T-helper 9 cell (primary cell): ENCODE measurements at places on chromosomes 3 and 15.

DNA sequence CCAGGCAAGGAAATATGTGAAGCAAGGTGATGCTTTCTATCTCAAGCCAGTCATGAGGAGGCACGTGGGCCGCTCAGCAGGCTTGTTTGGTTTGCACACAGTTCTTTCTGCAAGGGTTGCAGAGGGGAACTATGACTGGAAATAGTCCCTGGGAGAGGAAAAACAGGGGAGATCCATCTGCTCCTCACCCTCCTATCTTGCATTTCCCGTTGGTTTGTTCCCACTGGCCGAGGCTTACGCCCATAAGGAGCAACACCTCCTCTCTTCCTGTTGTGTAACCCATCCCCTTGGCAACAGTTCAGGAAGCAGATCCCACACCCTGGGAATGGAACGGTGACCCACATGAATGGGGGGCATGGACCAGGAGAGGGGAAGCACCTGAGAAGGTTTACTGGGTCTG lies 72.1 kb upstream of the MAGI1 start:
- no peak for DNase-seq

DNA sequence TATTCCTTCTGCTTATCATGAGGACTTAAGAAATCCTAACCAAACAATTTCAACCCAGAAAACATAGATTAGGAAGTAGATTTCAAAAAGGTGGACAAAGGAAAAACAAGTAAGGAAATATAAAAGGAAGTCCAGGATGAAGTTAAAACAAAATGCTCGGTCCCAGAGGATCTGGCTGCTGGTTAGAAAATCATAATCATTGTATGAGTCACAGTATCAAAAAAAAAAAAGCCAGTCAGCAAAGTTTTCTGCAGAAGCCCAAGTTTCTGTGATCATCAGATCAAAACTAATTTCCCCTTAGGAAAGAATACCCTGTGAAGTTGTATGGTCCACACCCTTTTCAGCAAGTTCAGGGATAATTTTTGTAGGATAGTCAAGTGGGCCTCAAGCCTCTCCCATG lies 43.0 kb upstream of the LRTM1 start:
- no peak for DNase-seq

- no peak for DNase-seq
Observed at GRCh38 chr3:72682936-72683452, 165.3 kb downstream of the SHQ1 start.

- DNase-seq: no peak
Observed at GRCh38 chr15:67820122-67820991, 5.0 kb upstream of the SKOR1 start.

DNA sequence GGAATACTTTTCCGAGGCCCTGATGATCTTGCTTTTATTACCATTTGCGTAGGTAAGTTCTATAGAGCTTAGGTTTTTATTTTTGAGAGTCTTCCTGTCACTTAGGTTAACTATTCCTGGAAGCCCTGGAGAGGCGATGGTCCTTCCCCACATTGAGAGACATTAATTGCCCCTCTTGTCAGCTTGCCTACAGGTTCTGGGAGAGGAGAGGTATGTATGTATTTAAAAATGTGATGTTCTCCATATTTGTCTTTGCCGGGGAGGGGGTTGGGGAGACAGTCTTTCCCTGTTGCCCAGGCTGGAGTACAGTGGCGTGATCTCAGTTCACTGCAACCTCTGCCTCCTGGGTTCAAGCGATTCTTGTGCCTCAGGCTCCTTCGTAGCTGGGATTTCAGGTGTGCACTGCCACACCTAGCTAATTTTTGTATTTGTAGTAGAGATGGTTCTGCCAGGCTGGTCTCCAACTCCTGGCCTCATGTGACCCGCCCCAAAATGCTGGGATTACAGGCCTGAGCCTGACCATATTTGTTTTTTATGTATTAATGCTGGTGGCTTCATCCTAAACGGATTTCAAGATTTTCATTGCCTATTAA lies 6.2 kb downstream of the RPSA start:
- no peak for DNase-seq

DNA sequence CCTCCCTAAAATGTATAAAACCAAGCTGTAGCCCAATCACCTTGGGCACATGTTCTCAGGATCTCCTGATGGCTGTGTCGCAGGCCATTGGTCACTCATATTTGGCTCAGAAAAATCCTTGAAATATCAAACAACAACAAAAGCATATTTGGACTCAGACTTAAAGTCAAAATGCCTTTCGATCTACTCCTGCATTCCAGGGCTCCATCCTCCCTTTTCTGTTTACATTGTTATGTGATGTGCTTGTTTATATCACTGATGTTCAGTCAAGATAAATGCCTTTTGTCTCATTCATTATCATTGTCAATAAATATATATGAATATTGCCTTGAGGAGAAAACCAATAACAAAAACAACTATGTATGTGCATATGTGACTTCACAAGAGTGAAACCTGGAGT lies 31.7 kb downstream of the HGD start:
- no peak for DNase-seq

GRCh38 chr3:124158168-124158881 lies 166.4 kb upstream of the ROPN1 start:
- no peak for DNase-seq

- no peak for DNase-seq
Observed at GRCh38 chr15:31975830-31976229, 54.5 kb upstream of the CHRNA7 start.

DNA sequence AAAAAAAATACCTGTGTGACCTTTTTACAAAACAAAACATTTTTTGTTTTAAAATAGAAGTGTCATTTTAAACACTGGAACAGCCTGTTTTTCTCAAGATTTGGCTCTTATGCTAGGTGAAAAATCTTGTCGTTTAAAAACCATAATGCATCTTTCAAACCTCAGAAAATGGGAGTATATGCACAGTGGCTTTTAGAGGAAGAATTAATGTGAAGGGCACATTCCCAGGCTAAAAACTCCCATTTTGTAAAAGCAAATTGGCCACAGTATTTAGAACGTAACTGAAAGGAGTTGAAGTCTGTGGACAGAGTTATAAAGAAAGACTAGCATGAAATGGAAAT lies 190.0 kb downstream of the OSBPL10 start:
- DNase-seq: no peak

DNA sequence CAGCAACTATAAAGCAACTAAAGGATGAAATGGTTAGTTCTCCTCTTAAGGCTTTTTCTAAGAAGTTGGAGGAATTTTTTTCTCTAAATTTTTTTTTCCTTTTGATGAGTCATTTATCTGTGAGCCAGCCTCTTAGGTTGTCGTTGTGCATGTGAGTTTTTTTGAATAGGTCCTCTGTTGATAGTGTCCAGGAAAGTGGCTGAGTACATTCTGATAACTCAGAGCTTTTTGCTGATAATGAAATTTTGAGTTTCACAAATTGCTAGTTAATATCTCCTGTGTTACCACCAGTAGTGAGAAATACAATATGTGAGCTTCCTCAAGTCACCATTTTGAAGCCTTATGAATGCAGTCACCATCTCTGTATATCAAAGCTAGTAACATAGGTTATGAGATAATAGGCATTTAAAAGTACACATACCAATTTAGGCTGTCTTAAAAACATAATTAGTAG lies 7.1 kb upstream of the LXN start:
- DNase-seq: no peak

DNA sequence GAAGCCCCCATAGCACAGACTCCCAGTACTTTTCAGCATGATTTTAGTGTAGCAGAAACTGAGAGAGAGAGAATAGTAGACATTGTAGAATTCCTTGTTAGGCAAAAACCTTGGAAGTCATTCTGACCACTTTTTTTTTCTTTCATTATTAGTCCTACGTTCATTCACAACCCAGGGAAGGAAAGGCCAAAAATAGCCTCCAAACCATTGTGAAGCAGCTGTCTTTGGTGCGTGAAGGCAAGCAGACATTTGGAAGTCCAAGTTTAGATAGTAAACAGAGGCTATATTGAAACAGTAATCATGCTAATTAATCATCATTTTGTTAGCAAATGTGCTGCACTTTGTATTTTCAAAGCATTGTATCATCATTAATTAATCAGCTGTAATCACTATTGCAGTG lies 34.5 kb downstream of the CCDC54 start:
- no peak for DNase-seq

DNA sequence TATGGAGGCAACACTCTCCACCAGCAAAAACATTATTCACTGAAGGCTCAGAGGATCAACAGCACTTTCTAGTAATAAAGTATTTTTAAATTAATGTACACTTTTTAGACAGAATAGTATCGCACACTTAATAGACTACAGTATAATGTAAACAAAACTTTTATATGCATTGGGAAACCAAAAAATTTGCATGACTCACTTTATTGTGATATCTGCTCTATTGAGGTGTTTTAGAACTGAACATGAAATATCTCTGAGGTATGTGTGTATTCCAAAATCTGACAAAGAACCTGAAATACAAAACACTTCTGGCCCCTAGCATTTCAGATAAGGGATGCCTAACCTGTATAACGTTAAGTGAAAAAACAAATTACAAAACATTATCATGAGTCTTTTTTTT lies 99.7 kb downstream of the PRICKLE2 start:
- DNase-seq: no peak

DNA sequence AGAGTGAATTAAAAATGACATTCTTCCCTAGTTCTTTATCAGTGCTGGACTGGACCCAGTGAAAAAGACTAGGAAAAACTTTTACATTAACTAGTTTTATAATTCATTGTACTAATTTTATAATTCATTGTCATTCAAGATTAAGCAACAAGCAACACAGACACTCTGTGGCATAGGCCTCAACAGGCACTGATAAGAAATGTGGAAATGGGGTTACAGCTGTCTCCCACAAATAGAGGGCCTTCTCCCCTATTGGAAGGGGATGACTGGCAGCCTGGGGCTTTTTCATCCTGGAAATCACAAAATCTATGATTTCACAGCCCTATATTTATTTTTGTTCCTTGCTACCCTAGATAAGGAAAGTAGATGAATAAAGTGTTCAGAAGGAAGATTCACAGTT lies 370.6 kb downstream of the GBE1 start:
- no peak for DNase-seq

GRCh38 chr3:70020906-70021660 lies 21.6 kb downstream of the SAMMSON start:
- no peak for DNase-seq

DNA sequence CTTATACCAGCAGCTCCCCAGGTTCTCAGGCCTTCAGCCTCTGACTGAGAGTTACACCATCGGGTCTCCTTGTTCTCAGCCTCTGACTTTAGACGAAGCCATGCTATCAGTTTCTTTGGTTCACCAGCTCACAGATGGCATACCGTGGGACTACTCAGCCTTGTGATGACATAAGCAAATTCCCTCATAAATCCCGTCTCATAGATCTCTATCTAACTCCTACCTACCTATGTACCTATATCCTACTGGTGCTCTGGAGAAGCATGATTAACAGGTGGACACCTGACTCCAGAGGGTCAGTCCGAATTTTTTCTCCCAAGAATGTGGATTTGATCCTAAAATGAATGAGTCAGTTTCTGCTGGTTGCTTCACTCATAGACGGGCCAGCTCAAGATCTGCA lies 59.1 kb upstream of the CDV3 start:
- no peak for DNase-seq

DNA sequence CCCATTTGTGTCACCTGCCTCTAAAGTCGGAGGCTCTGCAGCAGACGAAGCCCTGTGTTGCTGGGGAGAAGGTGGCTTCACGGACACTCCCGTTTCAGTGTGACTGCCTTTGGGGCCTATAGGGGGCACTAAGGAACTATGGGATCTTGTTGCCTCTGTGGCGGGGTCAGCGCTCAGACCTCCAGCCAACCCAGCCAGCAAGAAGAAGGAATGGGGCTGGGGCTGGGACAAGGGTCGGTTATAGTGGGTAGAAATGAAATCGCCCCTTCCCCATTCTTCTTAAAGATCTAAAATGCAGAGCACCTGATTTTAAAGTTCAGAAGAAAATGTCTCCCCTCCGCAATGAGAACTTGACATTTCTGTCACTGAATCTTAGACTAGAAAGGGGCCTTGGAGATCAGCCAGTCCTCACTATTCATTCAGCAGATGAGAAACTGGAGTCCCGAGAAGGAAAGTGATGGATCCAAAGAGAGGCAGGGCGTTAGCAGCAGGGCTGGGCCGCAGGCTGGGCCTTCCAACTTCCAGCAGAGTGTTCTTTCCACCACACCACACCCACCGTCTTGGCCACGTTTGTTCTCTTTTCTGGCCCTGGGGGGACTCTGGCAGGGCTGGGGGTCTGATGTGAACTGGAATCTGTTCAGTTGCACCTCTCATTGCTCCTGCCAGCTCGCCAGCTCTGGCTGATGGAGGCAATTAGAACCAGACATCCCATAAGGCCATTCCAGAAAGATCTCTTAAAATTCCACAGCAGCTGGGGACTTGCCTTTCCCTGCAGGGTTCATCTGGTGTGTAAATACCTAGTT lies 195.4 kb downstream of the OPA1 start:
- no peak for DNase-seq

DNA sequence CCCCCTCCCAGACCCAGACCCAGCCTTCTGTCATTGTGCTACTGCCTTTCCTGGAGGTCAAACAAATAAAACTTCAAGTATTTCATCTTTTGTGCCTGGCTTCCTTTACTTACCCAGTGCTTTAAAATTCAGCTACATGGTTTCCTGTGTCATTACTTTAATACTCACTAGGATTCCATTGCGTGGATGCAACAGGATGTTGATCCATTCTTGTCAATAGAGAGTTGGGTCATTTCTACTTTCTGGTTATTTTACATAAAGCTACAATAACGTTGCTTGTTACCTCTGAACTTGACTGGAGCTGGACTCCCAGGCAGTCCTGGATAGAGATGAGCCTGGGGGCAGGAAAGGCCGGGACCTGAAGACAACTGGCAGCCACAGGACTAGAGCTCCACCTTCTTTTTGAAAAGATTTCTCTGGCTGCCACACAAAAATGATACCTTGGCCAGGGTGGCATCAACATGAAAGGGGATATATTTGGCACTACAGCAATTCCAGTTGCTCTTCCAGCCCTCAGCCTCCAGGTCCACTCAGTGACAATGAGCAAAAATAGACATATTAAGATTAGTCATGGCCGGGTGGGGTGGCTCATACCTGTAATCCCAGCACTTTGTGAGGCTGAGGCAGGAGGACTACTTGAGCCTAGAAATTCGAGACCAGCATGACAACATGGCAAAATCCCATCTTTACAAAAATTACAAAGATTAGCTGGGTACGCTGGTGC lies 23.3 kb upstream of the HEG1 start:
- DNase-seq: no peak

DNA sequence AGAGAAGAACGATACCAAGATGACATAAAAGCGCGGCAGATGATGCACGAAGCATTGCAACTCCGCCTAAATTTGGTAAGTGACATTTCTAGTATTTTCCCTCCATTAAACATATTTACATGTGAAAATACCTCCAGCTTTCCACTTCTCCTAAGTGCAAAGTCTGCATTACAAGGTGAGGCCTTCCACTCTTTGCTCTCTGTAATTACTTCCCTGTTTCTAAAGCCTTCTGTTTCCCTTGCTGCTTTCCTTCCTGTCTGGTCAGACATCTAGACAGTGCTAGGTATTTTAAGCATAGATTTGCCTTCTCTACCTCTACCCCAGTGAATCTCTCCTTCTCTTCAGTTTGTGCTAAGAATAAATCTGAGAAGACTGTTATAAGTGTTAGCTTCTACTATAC lies 1.9 kb downstream of the P2RY12 start:
- DNase-seq: no peak
